ENCODE measurements at places on chromosomes 3 and 15.

DNA sequence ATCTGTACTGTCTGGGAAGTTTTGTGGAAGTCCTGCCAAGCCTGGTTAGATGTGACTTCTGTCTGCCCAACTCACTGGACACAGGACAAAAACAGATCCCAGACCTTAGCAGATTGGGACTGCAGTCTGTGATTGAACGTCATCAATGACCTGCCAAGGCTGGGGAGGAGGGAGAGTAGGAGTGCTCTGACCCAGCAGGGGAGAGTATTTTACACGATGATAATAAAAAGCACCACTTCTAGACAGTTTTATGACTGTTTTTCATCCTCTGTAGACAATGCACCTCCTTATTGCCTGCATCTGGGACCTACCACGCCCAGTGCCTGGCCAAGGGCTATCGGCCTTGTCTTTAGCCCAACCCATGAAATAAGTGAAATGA, 102.3 kb upstream of the NR2E3 start:
- no peak for DNase-seq

GRCh38 chr3:52043750-52044149, 12.6 kb downstream of the DUSP7 start:
- DNase-seq = peak; percentile 55

DNA sequence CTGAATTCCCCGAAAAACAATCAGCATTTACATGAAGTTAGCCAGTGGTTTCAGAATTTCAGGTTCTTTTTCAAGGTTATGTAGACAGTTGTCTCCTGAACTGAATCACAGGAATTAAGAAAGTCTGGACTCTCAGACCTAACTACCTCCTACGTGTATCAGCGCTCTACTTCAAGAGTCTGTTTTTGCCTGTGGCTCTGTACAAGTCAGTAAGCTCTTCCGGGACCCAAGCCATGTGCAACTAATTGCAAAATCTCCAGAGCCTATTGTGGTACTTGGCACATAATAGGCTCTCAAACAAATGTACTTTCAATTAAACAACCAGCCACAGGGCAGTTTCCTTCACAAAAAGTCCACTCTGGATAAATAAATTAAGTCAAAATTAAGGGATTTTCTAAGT, 414.2 kb downstream of the PDCD6IP start:
- DNase-seq = peak; percentile 37

DNA sequence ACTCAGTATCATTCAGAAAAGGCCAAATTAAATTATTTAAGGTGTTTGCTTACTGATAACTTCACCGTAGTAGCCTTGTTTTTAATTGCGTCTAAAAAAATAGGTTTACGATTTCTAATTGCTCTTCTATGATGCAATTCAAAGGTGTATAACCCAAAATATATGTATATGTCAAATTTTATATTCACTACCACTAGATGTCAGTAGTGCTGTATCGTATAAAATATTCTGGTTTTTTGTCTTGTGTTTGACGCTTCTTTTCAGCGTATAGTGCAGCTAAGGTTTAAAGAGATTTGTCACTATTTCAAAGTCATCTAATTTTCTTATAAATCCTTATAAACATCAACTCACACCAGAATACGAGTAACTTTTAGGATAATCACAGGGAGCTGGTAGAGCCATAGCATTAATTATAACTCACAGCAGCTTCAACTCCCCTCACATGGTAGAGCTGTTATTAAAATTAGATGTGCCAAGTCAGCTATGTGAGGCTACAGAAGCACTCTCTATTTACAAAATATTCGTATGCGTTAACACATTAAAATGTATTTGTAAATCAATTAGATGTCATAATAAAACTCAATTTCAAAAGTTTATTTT, 3.5 kb downstream of the PFN2 start:
- peak; percentile 47 for DNase-seq

- DNase-seq = peak; percentile 63
Observed at GRCh38 chr3:177357352-177358090, 160.2 kb upstream of the TBL1XR1 start.

DNA sequence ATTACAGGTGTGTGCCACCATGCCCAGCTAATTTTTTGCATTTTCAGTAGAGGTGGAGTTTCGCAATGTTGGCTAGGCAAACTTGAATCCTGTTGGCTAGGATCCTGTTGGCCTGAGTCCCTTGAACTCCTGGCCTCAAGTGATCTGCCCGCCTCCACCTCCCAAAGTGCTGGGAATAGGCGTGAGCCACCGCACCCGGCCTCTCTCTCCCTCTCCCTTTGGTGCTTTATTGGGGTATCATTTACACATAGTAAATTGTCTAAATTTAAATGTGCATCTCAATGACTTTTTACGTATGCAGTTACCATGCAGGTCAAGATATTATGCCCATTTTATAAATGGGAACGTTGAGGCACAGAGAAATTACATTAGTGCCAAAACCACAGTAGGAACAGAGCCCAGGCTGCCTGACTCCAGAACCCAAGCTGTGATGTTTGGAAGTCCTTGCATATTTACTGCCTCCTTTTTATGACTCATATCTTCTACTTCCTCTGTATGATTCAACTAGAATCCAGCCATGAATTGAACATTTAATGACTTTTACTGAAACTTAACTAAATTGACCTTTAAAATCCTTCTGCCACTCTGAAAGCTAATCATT, 34.0 kb upstream of the RPP14 start:
- no peak for DNase-seq

DNA sequence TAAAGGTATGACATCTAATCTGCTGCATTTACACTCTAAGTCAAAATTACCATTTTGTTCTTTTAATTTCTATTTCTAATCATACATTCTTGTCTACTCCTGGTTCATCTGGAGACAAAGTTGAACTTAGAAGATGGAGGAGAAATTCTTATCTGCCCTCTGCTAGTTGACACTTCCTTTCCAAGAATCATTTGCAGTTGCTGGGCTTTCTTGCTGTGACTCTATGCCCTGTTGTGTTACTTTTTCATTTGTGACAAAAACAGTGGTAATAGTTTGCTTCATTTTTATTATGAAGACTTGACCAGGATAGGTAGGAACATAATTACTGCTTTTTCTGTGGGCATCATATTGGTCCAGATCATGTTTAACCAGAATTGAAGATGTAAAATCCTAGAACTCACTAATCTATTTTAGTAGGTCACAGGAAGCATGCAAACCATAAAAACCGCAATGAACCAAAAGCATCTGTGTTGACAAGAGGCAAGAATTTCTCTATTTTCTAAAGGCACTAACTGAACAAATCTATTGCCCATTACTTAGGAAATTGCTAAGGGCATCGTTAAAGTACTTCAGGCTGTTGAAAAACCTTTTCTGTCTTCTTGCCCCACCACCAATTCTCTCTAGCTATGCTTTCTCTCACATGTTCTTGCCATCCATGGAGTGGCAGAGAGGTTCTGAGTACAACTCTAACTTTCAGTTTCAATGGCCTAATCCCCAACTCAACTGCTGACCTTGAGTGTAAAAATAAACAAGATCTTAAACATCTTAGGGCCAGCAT, 4.2 kb upstream of the CCR2 start:
- DNase-seq = no peak

DNA sequence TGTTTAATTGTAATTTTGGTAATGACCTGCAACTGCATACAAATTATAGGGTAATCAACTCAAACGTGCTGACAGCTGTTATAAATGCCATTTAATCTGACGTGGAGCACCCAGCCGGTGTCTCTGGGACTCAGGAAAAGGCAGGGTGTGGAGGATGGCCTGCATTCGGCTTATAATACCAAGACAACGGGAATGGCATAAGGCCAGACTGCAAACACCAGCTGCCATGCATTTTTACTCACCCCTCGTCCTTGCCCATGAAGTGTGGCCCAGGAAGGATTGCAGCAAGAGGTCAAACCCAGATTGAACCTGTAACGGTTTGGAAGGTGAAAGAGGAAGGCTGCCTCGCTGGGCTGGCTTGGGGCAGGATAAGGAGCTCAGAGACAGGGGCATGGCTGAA, 96.4 kb downstream of the WNT7A start:
- DNase-seq = no peak

DNA sequence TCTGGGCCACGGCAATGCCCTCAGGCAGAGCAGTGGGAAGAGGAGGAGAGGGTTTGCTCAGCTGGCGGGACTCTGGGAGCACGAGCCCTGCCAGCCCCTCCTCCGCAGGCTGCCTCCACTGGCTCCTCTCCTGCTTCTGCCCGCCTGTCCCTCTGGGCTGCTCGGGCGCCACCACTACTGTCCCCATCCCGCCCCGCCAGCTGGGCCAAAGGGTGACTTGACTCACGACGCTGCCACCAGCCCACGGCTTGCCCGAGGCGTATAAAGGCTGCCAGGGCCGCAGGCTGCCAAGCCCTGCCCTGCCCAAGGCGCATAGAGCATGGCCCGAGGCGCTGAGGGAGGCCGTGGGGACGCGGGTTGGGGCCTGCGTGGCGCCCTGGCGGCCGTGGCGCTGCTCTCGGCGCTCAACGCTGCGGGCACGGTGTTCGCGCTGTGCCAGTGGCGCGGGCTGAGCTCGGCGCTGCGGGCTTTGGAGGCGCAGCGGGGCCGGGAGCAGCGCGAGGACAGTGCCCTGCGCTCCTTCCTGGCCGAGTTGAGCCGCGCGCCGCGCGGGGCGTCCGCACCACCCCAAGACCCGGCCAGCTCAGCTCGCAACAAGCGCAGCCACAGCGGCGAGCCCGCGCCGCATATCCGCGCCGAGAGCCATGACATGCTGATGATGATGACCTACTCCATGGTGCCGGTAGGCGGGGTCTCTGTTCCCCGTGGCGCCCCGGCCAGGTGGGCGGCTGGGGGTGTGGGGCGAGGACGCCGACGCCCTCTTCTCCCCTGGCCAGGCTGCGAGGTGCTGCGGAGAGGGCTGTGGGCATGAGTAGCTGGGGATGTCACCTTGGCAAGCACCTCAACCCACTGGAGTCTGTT, at the start of gene GLDN:
GLDN (plus strand) TSS at position 290 of the 861 bp plus-strand sequence; CDS start at position 320, 30 bp downstream.
- peak; percentile 20 for DNase-seq

GRCh38 chr3:169886671-169887070, 16.9 kb upstream of the LRRC31 start:
- DNase-seq = peak; percentile 60

- DNase-seq = no peak
Observed at GRCh38 chr3:94050546-94050945, 12.2 kb downstream of the DHFR2 start.

GRCh38 chr3:121998030-121998580, 23.9 kb downstream of the ILDR1 start:
- DNase-seq = no peak

DNA sequence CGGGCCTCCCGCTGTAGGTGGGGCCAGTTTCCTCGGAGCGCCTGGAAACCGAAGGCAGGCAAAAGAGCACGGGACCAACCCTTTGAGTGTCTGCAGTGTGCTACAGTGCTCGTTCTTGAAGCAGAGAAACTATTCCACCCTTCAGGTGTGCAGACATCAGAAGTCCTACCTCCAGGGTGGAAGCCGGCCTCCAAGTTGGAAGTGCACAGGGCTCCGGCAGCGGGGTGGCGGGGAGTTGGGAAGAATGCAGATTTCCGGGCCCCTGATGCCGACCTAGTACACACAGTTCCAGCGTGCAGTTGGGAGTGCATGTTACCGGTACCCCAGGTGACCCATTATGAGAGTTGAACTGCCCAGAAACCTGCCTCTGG, 3.0 kb downstream of the KLF13 start:
- DNase-seq = no peak

GRCh38 chr3:79534727-79535126, 233.1 kb downstream of the ROBO1 start:
- no peak for DNase-seq

DNA sequence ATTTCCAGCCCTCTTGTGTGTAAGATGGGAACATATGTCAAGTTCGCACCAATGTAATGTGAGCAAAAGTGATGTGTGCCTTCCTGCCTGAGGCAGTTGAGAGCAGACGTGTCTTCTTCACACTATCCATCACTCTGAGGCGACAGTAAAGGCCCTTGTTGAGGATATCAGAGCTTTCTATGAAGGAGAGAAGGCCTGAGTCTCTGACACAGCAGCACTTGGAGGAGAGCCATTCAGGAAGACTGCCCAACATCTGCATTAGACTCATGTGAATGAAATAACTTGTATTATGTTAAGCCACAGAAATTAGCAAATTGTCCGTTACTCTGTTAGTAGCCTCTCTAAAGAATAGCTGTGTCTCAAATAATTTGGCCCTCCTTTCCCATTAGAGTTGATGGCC, 108.8 kb upstream of the CCDC54 start:
- no peak for DNase-seq

- no peak for DNase-seq
Observed at GRCh38 chr3:169147238-169148008, 516.1 kb downstream of the MECOM start.

- DNase-seq = peak; percentile 39
Observed at GRCh38 chr15:90071220-90071807, 31.0 kb downstream of the IDH2 start.

GRCh38 chr15:78389322-78389721, 48.7 kb upstream of the IREB2 start:
- DNase-seq = no peak

DNA sequence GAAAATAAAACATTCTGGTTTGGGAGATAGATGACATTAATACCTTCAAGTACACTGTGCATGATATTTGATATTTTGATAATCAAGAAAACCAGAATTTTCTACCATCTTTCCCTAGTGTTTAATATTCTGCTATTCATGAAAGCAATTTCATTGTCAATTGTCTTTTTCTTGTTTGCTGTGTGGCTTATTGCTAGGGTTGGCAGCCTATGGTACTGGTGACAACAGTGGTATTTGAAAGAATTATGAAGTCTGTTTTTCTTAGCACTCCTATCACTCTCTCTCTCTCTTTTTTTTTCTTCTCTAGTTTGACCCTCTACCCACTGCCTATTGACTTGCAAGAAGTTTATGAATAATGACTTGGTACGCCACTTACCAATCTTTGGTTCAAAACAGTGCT, 15.4 kb downstream of the RNF13 start:
- DNase-seq = no peak

DNA sequence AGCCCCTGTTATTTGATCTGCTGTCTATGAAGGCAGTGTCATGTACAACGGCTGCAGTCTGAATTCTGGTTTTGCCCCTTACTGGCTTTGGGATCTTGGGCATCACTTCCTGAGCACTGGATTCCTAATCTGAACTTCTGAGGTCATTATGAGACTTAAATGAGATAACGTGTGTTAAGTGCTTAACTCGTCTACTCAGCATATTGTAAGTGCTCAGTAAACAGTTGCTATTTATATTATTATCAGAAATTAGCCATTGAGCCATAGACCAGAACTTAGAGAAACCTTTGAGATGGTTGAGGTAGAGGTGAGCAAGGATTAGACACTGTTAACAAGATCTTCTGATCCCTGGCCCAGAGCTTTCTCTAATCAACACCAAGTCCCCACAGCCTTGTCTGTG, 284.1 kb upstream of the ONECUT1 start:
- DNase-seq = no peak

GRCh38 chr3:63943678-63944077, 31.5 kb upstream of the SCAANT1 start:
- no peak for DNase-seq

DNA sequence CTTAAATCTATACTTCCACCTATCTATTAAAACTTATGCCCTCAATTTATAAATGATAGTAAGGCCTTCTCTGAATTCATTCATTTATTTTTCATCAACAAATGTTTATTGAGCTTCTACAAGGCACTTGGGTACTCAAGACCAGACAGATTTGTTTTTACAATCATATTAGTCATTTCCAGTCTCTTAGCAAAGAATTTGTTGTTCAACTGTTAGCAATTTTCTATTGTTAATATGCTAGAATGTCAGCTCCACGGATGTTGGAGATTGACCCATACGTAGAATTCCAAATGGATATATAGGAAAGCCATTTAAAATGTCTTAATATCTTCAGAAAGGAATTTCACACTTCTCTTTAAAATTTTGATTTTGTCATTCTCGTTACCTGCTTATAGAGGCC, 36.7 kb downstream of the ZBTB38 start:
- DNase-seq = no peak

GRCh38 chr3:141266797-141267555, 35.4 kb downstream of the PXYLP1 start:
- no peak for DNase-seq

Data from cerebellum (tissue), 4 donors.